ENCODE measurements at places on chromosomes 2 and 18. TPM values are rescaled to one million over a fixed set of nuclear protein-coding genes. Genes with fewer than 3 reads are reported as not detected.

DNA sequence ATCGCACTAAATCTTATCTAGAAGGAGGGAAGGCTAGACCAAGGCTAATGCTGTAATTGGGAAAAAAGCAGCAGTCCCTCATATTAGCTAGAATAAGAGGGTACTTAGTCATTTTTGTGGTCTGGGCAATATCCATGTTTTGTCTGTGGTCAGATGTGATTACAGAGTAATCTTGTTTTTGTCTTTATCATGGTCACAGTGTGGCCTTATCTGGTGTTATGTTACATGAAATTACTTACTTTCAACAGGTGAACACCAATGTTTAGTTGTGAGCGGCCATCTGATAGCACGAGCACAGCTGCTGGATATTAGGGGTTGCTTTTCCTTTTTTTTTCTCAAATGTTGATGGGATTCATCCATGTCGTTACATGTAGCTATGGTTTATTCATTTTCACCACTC is 23.7 kb upstream of the PLEKHM3 start:
- no peak for DNase-seq

DNA sequence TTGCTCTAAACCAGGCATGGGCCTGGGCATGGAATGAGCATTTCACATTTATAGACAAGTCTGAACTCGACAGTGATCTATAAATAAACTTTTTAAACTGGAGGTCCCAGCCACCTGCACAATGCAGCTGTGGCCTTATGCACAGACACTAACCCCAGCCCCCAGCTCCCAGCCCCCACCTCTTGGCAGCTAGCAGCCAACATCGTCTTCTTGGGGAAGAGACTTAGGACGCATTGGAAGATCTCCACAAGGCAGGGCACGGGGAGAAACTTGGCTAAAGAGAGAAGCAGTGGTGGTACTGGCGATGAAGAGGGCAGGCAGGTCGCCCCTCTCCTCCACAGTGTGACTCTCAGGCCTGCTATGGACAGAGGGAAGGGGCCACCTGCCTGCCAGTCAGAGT is 213.2 kb downstream of the ANAPC1 start:
- peak; percentile 26 for DNase-seq

GRCh38 chr2:176157499-176158185 is 535 bp downstream of the HOXD3 start:
- DNase-seq: no peak

- peak; percentile 92 for DNase-seq
Measured at GRCh38 chr2:238938401-238939055, 90.6 kb downstream of the TWIST2 start.

DNA sequence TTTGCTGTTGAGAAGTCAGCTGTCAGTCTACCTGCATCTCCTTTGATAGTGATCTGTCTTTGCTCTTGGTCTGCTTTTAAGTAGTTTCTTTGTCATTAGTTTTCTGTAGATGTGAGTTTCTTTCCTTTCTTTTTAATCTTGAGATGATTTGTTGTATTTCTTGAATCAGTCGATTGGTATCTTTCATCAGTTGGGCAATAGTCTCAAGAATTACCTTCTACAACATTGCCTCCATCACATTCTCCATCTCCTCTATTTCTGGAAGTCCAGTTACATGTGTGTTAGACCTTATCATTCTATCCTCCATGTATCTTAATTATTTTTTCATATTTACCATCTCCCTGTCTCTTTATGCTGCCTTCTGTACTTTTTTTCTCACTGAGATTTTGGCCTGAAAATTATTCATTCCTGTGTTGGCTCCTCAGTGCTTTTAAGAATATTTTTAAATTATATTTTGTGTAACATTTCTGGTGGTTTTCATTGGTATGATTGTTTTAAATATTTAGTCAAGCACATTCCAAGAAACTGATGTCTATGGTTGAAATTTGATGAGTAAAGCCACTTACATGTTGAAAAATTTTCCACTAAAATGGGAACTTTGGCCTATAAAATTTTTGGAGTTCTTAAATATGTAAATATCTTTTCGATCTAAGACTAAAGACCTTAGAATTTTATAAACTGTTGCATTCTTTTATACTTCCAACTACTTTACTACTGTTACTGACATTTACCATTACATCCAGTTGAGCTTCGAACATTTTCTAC is 239.5 kb upstream of the MGAT5 start:
- no peak for DNase-seq

The CYP27A1 gene
- total RNA-seq: 20.5 TPM

The DLGAP1 gene
- 4.2 TPM for total RNA-seq
